ENCODE measurements at places on chromosomes 1 and 21.

DNA sequence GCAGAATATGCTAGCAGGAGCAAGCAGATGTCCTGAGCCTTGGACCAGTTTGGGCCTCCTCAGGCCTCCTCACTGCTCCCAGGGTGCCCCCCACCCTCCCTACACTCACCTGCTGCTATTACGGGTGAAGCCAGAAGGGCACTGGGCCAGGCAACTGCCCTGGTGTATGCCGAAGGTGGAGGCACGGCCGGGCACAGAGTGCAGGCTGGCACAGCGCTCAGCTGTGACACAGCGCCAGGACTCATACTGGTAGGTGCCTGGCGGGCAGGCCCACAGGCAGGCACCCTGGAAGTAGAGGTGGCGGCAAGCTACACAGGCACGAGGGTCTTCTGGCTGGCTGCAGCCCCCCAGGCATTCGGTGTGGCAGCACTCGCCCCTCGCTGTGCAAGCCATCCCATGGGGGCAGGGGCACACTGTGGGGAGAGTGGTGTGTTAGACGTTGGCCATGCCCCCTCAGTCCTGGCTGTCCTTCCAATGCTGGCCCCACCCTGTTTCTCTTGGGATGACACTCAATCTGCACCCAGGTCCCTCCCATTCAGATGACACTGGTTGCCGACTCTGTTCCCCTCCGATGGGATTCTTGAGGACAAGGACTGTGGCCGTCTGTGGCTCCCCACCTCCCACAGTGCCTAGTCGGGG lies 7.0 kb downstream of the INSRR start:
- no peak for DNase-seq

DNA sequence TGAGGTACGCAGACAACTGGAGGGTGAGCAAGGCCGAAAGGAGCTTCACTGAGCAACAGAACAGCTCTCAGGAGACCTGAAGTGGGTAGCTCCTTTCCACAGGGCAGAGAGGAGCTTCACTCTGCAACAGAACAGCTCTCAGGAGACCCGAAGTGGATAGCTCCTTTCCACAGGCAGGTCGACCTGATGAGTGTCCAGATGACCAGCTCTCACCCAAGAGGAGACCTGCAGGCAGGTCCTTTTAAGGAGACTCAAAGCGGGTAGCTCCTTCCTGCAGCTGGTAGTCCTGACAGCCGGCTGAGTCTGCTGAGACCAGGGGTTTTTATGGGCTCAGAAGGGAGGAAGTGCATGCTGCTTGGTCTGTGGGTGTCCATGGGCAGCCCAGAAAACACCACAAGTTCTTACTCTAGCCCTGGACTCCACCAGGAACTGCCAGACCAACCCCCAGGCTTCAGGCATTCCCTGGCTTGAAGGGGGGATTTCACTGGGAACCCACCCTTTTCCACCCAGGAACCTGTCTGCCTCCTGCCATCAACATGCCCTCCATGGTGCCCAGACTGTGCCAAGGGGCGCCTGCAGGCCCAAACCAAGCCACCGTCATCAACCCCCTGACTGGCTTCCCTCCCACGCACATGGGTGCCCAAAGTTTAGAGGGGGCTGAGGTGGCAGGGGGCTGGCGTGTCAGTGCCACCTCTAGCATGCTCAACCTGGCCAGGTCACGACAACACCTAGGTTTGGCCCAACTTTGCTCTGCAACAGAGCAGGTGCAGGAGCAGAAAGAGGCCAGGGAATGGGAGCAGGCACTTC lies 43.6 kb downstream of the ZBTB8OS start:
- no peak for DNase-seq

DNA sequence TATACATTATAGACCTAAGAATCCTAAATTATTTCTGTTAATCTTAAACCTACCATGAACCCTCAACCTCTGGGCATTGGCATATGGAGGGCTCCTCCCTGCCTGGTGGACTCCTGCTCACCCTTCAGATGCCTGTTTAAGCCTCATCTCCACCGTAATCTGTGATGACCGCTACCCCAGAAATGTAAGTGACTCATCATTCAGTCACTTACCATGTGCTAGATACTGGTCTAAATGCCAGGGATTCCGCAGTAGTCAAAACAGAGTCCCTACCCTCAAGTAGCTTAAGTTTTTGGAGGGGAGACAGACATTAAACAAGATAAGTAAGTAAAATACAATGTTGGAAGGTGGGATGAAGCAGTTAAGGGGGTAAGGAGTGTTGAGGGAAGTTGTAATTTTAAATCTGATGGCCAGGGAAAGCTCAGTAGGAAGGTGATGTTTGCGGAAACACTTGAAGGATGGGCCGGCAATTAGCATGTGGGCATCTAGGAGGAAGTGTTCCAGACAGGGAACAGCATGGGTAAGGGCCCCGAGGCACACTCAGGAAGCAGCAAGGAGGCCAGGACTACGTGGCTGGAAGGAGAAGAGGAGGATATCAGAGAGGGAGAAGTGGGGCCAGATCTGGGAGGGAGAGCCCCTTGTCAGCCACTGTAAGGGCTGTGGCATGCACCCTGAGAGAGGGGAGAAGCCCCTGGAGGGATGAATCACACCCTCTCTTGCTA lies 141.7 kb upstream of the HOOK1 start:
- DNase-seq = no peak

DNA sequence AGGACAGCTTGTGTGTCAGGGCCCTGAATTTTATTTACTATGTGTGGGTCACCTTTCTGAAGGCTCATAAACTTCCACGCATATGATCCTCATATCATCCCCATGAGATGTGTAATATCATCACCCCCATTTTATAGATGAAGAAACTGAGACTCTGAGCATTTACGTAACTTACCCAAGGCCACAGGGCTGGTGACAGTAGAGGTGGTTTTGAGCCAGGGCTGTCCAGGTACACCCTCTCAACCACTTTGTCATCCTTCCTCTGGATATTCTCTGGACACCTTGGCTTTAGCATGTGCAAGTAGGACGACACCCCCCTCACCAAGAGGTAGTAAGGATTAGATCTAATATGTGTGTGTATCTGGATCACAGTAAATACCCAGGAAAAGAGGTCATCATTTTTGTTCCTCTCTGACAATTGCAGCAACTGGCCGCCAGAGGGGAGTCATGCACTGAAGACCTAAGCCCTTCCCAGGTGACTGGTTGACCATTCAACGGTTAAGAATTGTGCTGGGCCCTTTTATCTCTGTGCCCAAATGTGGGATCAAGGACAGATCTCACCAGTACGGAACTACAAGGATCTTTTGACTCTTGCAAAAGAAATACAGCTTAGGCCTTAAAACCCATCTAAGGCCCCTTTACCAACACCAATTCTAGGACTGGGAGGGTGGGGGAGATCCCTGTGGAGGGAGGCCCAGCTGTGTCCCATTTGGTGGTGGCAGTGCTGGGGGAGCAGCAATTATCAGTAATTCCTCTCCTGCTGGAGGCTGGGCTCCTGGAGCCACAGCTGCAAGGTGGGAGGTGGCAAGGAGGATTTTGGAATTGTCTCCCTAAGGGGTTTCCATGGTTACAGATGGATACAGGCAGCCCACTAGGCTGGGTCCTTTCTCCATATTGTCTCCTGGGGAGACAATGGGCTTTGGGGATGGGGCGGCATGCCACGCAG lies 13.7 kb upstream of the E2F2 start:
- DNase-seq = peak; percentile 52

DNA sequence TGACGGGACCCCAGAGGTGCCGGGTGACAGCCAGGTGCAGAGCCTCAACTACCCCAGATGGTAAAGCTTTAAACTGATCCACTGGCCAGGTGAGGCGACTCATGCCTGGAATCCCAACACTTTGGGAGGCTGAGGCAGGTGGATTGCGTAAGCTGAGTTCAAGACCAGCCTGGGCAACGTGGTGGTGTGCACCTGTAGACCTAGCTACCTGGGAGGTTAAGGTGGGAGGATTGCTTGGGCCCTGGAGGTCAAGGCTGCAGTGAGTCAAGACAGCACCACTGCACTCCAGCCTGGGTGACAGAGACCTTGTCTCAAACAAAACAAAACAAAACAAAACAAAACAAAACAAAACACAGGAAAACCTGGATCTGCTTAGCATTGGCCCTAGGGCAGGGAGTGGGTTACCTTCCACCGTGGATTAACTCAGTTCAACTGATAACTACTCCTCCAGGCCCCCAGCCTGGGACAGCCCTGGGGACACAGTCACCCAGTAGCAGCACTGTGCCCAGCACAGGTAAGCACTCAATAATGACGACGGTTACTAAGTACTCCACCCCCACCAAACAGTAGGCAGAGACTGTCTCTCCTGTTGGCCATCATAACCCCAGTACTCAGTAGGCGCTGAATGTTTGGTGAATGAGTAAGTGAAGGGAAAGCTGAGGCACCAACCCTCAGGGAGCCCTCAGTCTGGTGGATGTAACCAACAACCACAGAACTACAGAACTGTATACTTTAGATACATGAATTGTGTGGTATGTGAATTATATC lies 21.6 kb downstream of the SLC66A1 start:
- no peak for DNase-seq

DNA sequence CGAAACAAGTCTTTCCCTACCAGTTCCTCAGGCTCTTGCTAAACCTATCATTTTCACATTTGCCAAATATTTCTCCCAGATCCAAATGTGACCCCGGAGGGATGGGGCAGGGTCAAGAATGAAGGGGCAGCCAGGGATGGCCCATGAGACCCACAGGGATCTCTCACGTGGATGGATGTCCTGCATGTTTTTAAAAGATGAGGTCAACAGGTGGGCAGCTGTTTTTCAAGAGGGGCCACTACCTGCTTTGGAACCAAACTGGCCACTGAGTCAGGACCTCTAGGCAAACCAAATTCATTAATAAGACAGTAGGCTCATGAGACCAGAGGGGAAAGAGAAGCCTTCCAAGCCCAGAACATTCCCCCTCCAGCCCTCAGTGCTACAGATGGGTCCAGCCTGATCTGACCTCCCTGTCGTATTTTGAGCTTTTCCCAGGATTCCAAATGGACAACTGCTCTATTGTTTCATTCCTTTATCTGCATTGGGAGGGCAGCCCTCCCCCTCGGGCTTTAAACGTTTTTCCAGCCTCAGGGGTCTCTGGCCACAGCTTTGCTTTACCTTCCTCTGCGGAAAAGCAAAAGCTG lies 252.5 kb upstream of the IRF2BP2 start:
- no peak for DNase-seq

DNA sequence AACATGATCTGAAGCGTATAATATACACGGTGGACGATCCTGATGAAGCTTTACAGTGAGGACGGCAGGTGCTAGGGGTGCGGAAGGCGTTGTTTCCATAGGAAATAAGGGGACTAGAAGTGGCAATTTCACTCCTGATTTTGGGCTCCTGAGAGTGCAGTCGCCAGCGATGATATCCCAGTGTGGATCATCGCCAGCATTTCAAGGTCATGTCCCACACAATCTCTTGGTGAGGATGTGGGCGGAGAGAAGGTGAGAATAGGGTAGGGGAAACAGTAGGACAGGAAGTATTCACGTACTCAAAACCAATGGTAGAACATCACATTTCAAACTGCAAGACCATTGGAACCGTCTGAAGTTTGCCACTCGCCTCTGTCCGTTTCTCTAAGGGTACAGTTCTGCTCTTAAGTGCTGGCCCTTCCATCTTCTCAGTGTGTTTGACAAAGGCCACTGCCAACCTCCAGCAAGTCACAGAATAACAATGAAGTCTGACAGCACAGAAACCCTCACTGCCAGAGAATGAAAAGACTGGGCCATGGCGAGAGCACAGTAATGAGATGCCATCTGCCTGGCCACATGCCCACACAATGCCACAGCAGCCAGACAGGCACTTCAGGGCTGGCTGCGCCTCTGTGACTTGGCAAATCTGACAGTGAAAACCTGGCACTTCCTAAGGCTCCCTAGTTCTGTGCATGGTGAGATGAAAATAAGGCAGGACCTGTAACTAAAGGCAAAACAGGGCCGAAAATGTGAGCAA lies 27.9 kb downstream of the PCSK9 start:
- no peak for DNase-seq

- no peak for DNase-seq
Measured at GRCh38 chr1:35756064-35756463, 13.7 kb downstream of the CLSPN start.

DNA sequence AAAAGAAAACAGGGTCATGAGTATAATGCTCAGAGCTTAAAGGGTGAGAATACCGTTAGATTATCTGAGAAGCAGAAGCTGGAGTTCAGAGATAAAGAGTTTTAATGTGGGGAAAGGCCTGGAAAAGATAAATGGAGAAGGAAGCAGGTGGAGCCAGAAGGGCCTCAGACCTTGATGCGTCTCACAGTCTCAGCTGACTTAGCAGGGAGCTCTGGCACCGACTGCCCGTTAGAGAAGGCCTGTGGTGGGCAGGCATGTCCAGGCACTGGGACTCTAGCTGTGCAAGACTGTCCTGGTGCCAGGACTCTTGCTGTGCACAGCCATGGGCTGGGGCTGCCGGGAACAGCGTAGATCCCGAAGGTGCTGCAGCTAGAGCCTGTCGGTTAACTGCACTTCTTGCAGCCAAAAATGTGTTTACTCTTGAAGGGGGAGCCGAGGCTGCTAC lies 3.8 kb upstream of the SLAMF9 start:
- DNase-seq = no peak

DNA sequence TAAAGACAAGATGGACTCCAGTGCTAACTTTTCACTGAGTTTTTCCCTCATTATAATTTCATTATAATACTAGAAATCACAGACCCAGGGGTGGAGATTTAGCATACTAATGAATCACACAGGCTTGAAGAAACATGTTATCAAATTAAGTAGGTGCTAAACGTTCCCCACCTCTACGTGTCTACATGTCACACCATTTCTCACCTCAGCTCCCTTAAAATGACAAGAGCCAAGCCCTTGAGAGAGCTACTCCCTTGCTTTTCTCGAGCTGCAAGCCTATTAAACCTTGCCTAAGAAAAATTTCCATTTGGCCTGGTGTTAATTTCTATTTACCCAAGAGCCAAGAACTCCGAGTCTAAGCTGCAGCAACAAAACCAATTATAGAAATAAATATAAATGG lies 396.3 kb upstream of the NEGR1 start:
- DNase-seq = no peak

- DNase-seq = no peak
Measured at GRCh38 chr21:44626262-44626661, 631 bp upstream of the KRTAP10-9 start.

- no peak for DNase-seq
Measured at GRCh38 chr1:146001709-146002108, 5.3 kb upstream of the TXNIP start.

DNA sequence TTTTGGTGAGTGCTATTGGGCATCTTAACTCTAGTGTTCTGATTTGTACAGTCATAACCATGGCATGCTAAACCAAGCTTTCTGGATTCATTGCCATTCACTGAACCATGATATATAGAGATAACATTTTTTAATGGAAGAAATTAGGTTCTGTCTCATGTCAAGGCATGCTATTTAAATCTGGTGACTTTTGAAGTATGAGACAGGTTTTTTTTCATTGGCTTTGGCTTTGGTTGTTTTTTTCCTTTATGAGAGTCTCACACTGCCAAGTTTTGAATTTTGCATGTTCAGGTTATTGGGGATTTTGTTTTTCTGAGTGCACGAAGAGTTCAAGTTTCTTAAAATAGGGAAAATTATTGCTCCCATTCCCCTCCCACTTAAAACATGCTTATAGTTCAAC lies 141.3 kb upstream of the ADAMTS5 start:
- DNase-seq = no peak
